Hematopoietic multipotent progenitor cell (in vitro differentiated cells): ENCODE measurements at places on chromosomes 4 and X. TPM values are rescaled to one million over a fixed set of nuclear protein-coding genes. Genes with fewer than 3 reads are reported as not detected.
A peak's percentile ranks its signal among the peaks of the same experiment; 100 is the strongest.

HSFX2 gene
- total RNA-seq = not detected

DNA sequence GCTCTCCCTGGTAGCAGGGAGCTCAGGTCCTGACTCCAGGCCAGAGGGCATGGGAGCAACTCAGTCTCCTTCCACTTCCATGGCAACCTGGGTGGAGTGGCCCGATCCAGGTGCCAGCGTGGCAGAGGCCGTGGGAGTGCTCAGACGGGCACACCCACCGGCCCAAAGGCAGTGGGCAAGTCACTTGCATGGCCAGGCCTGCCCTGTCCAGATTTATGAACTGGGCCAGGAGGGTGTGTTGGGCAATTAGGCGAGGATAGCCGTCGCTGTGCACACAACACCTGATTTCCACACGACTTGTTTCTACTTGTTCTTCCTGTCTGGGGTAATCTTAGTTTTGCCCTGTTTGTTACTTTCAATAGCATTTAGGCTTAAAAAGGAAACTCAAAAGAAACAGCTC is 55.5 kb upstream of the NYX start:
- DNase-seq = no peak

DNA sequence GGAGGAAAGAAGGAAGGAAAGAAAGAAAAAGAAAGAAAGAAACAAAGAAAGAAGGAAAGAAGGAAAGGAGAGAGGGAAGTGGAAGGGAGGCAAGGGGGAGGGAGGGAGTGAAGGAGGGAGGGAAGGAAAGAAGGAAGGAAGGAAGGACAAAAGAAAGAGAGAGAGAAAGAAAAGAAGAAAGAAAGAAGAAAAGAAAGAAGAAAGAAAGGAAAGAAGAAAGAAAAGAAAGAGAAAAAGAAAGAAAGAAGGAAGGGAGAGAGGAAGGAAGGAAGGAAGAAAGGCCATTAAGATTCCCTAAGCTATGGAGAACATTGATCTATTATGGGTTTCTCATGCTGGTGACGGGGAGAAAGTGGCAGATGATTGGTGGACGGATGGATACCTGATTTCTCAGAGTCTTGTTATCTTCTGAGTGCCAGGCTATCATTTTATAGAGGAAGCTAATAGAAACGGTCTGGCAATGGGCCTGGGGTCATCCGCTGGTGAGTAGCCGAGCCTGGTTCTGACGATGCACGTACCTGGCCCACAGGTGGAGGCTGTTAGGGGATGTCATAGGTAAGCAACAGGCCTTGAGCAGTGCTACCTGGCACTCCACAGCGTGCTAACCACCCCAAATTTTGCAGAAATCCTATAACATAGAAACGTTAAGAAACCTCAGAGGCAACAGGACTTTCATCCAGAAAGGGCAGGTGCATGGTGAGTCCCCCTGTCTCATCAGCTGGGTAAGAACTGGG is 142.9 kb downstream of the SHOX start:
- no peak for DNase-seq

- no peak for DNase-seq
Observed at GRCh38 chrX:101957174-101957573, 25.3 kb upstream of the ZMAT1 start.

- DNase-seq = no peak
Observed at GRCh38 chr4:48943387-48943786, 36.8 kb upstream of the OCIAD2 start.

DNA sequence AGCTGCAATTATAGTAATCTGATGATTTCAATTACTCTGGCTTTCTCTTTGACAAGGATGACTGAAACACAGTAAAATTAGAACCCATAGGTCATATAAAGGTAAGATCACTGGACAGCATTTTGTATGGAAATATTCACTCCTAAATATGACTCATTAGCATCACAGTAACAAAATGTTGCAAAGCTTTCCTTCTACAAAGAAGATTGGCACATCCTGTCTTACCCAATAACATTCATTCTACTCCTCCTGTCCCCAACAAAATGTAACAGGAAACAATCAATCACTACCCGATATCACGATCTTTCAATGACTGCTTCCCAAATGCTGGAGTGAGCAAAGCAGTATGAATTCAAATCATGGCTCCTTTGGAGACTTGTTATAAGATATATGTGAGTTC is 95.3 kb downstream of the FANCB start:
- DNase-seq = no peak

- DNase-seq = no peak
Observed at GRCh38 chr4:33057736-33058135, 2337.6 kb downstream of the PCDH7 start.

DNA sequence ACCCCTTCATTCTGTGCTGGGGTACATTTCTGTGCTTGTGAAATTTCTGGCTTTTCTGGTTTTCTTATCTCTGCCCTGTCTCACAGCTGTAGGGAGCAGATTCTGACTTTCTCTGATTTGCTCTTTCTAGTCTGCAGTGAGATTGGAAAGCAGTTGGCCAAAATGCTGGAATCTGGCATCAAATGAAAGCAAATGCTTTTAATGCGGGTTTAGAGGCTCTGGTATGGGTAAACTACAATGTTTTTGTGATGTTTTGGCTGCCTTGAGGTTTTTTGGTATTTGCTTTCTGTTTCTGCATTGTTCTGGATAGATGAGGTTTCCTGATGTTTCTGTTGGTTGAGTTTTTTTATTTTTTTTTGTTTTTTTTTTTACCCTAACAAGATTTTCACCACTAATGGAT is 23.8 kb downstream of the SMIM20 start:
- no peak for DNase-seq

GRCh38 chr4:60981534-60981933 is 218.6 kb upstream of the ADGRL3 start:
- DNase-seq = no peak

- peak; percentile 8 for DNase-seq
Observed at GRCh38 chr4:153438916-153439756, 27.0 kb upstream of the TMEM131L start.

DNA sequence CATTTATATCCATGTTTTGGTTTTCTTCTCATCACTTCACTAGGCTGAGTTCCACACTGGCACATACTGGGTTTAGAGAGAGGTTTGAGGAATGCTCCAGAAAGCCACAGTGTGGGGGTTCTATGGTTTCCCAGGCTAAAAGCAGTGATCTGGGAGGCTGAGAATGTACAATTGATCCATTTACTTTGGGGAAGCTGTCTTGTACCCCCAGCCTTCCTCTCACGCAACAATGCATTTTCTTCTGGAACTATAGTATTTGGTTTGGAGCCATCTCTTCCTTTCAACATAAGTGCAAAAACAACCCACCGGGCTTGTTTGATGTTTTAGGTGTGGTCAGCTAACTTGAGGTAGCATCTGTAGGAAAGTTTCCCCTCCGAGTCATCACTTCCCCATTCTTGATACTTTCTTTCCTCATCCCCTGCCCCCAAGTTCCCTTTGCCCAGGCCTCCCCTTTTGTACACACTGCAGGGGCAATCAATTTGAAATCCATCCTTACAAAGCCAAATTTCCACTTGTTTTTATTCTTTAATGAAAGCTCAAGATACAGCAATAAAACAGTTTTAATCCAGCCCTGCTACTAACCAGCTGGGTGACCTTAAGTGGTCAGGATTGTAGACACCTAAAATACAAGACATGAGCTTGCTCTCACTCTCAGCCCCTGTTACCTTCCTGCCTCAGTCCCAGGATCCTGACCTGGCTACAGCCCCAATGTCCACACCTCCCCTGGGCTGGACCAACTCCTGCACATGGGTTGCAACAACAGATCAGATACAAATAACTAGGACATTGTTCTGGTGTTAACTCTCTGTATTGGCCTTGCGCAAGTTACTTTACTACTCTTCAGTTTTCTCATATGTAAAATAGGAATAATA is 109.2 kb downstream of the FHDC1 start:
- DNase-seq = peak; percentile 37

GK2 gene
- total RNA-seq = not detected

GRCh38 chr4:45423896-45424295 is 697.5 kb upstream of the GNPDA2 start:
- DNase-seq = no peak
